Stomach (tissue), 19 donors: ENCODE measurements at places on chromosomes 11 and 22. TPM values are rescaled to one million over a fixed set of nuclear protein-coding genes. Genes with fewer than 3 reads are reported as not detected.

- H3K4me3 ChIP-seq, result peak overlapping the region; percentile 43
- peaks cover 46% of the 10 kb centered on the region for H3K27me3 ChIP-seq
- H3K27ac ChIP-seq, result peak overlapping the region; percentile 33
- H3K36me3 ChIP-seq, result no peaks in the 10 kb centered on the region
- no peak for DNase-seq
- peaks cover 18% of the 10 kb centered on the region for H3K4me1 ChIP-seq
Observed at GRCh38 chr11:107928767-107929507, 689 bp downstream of the RAB39A start.

DNA sequence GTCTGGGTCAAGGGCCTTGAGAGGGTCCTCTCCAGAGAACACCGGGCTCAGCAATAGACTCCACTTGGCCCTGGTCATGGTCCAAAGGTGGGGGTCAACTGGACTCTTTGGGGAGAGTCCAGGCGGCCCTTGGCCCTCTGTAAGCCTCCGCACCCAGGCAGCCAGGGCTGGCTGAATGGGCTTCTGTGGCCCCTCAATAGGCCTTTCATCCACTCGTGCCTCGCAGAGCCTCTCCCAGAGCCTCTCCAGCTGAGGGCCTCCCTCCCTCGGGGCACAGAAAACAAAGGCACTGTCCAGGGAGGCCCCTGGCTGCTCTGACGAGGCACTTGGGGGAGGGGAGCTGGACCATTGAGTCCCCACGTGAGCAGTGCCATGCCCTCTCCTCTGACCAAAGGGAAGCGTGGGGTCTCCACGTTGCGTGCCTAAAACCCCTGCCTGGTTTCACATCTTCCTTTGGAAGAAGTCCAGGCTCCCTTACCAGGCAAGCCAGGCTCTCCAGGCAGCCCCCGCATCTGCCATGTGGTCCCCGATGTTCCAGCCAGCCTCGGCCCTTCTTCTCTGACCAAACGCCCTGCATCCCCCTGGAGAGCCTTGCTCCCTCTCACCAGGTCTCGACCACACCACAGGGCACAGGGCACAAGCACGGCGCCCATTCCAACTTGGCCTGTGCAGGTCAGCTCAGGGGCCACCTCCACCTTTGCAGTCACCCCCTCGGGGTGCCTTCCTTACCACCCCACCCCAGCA lies 15.5 kb downstream of the KIAA0930 start:
- H3K36me3 ChIP-seq, result no peaks in the 10 kb centered on the region
- no peaks in the 10 kb centered on the region for H3K27me3 ChIP-seq
- H3K4me3 ChIP-seq, result no peak overlapping the region
- no peak for DNase-seq

Gene GLYATL2
- not detected for total RNA-seq

DNA sequence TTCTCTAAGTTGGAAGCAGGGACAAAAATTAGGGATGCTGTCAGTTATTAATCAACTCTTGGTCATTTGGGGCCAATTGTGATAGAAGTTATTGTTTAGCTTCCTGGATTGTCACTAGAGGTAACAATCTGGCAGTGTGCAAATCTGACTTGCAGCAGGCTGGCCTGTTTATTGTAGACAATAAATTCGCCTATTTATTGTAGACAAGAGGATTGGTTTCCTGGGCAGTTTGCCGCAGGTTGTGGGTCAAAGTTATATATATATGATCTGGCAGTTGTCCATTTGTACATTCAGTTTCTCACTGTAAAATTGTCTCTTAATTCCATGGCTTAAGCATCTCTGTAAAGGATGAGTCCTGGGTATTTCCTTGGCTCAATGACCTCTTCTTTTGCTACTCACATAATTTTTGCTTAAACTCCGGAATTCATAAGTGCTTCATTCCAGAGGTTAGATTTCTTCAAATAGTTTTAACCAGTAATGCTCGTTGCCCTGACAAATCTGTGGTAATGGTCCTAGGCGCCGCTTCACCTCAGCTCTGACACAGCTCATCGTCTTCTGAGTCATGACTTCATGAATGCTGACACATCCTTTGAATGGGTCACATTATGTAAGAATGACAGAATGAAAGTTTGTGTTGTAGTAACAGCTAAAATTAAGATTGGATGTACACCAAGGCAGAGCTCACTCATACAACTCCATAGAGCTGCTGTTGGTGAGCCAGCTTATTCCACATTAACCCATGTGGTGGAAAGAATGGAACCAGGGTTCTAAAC lies 7.8 kb upstream of the MMP3 start:
- no peaks in the 10 kb centered on the region for H3K27me3 ChIP-seq
- peaks cover under 1% of the 10 kb centered on the region for H3K4me1 ChIP-seq
- no peak for DNase-seq
- no peak overlapping the region for H3K27ac ChIP-seq
- no peaks in the 10 kb centered on the region for H3K36me3 ChIP-seq

DNA sequence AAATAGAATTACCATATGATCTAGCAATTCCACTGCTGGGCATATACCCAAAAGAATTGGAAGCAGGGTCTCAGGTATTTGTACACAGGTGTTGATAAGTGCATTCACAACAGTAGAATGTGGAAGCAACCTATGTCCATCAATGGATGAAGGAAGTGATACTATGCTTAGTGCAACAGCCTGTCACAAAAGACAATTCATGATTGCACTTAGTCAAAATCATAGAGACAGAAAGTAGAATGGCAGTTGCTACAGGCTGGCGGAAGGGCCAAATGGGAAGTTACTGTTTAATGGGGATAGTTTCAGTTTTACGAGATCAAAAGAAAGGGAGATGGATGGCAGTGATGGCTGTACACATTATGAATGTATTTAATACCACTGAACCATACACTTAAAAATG lies 42.0 kb downstream of the SGSM3 start:
- H3K4me3 ChIP-seq, result no peak overlapping the region
- no peaks in the 10 kb centered on the region for H3K27me3 ChIP-seq
- peaks cover 12% of the 10 kb centered on the region for H3K4me1 ChIP-seq
- peaks cover 77% of the 10 kb centered on the region for H3K36me3 ChIP-seq
- no peak for DNase-seq
- no peak overlapping the region for H3K27ac ChIP-seq

- no peak overlapping the region for H3K4me3 ChIP-seq
- H3K36me3 ChIP-seq, result no peaks in the 10 kb centered on the region
- DNase-seq, result no peak
- no peaks in the 10 kb centered on the region for H3K4me1 ChIP-seq
- H3K27ac ChIP-seq, result no peak overlapping the region
Observed at GRCh38 chr11:37755521-37755920, 1157.5 kb upstream of the RAG2 start.

Gene CDC45
- total RNA-seq, result not detected

- peaks cover 5% of the 10 kb centered on the region for H3K4me1 ChIP-seq
- no peak overlapping the region for H3K27ac ChIP-seq
- H3K27me3 ChIP-seq, result no peaks in the 10 kb centered on the region
- DNase-seq, result no peak
Observed at GRCh38 chr22:37318364-37319109, 36.2 kb downstream of the CYTH4 start.

Gene OR52A1
- not detected for total RNA-seq

- H3K27me3 ChIP-seq, result no peaks in the 10 kb centered on the region
- H3K36me3 ChIP-seq, result peaks cover 27% of the 10 kb centered on the region
- H3K4me1 ChIP-seq, result peaks cover 68% of the 10 kb centered on the region
- peak overlapping the region; percentile 87 for H3K4me3 ChIP-seq
Observed at GRCh38 chr11:126210871-126211235, 597 bp downstream of the RPUSD4 start.
